Epithelial cell of proximal tubule (primary cell): ENCODE measurements at places on chromosomes 1 and 21. TPM values are rescaled to one million over a fixed set of nuclear protein-coding genes. Genes with fewer than 3 reads are reported as not detected.

CELA3A gene
- not detected in 2 replicates for total RNA-seq

- no peak for DNase-seq
These were observed 111.1 kb downstream of the NAV1 start for GRCh38 chr1:201649761-201650622.

- DNase-seq = no peak
These were observed 16.9 kb upstream of the BTG2 start for GRCh38 chr1:203288400-203288799.

DNA sequence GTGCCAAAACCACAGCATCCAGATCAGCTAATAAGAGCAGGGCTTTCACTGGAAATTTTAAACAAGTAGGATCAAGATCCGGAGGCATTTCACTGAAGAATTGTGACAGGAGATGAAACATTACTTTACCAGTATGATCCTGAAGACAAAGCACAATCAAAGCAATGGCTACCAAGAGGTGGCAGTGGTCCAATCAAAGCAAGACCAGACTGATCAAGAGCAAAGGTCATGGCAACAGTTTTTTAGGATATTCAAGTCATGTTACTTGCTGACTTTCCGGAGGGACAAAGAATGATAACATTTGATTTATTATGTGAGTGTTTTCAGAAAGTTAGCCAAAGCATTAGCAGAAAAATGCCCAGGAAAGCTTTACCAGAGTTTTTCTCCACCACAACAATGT lies 8.2 kb downstream of the ZSWIM5 start:
- DNase-seq = no peak

GRCh38 chr1:178819123-178819522 lies 51.8 kb downstream of the ANGPTL1 start:
- DNase-seq = no peak
